ELR (cell line): ENCODE measurements at places on chromosomes 1 and 21.

- no peak for DNase-seq
Observed at GRCh38 chr21:46202592-46203202, 18.4 kb upstream of the SPATC1L start.

DNA sequence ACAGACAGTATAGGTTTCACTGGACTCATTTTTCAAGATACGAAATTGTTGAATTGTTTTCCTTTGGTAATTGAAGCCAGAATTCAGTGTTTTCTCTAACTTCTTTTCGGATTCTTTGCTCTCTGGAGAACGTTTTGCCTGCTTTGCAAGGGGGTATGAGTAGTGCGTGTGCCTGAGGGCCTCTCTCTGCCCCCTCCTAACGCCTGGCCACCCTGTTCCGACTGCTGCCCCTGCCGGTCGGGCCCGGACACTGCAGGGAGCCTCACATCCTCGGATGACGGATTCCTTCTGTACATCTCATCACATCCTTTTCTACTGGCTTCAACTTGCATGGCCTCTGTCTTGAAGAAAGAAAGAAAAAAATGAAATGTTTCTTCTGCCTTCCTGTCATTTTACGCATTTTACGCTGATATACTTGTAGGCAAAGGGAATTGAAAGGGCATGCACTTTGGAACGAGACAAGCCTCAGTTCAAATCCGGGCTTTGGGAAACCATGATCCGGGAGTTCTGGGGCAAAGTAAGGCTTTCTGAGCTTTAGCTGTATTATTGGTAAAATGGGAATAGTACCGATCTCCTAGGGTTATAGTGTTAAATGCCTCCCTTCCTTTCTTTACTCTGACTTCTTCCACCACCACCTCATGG, 65.1 kb downstream of the DISC1 start:
- DNase-seq: peak; percentile 51

- DNase-seq: no peak
Observed at GRCh38 chr21:37061926-37062592, 10.8 kb downstream of the PIGP start.

- DNase-seq: no peak
Observed at GRCh38 chr1:223012938-223013337, 130.1 kb downstream of the TLR5 start.

- no peak for DNase-seq
Observed at GRCh38 chr1:226349801-226350518, 41.0 kb upstream of the LIN9 start.

GRCh38 chr1:52368383-52369172, 2.6 kb upstream of the CC2D1B start:
- peak; percentile 71 for DNase-seq

- DNase-seq: no peak
Observed at GRCh38 chr1:32917521-32917920, 16.3 kb upstream of the TMEM54 start.

DNA sequence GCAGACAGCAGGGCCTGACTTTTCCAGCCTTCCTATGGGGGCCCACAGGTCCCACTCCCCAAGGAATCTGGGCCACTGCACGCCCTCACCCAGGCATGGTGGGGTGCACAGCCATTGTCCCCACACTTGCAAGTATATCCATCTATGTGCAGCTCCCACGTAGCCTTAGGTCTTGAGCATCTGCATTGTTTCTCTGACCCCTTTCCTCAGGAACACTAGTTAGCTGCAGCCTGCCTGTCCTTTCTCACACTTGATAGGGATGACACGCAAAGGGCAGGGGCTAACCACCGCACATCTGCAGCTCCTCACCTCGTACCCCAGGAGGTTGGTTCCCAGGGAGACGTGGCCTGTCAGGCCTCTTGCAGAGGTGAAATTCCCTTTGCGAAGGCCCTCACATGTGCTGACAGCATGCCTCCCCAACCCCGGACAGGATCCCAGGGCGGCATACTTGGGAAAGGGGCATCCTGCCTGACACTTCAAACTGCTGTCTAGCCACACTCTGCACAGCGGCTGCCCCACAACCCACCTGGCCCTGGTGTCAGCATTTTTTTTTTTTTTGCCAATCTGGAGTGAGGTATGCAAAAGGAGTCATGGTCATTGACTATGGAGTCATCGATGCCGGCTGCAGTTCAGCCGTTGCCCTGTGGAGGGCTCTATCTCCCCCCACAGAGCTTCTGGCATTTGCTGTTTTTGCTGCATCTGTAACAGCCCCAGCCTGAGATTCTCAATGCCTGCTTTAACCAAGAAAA, 5.0 kb downstream of the JMJD4 start:
- DNase-seq: peak; percentile 74

- DNase-seq: no peak
Observed at GRCh38 chr1:172582889-172583288, 49.9 kb downstream of the SUCO start.

DNA sequence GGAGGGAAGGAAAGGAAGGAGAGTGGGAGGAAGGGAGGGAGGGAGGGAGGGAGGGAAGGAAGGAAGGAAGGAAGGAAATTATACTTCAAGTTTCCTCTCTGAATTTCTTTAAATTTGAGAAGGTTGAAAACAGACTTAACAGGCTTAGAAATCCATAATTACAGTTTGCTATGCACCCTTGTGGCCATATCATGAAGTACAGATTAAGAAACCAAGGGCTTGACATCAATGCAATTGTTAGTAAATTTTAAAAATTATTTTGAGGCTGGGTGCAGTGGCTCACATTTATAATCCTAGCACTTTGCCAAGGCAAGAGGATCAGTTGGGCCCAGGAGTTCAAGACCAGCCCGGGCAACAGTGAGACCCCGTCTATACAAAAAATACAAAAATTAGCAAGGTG, 14.4 kb downstream of the ANP32E start:
- peak; percentile 56 for DNase-seq

DNA sequence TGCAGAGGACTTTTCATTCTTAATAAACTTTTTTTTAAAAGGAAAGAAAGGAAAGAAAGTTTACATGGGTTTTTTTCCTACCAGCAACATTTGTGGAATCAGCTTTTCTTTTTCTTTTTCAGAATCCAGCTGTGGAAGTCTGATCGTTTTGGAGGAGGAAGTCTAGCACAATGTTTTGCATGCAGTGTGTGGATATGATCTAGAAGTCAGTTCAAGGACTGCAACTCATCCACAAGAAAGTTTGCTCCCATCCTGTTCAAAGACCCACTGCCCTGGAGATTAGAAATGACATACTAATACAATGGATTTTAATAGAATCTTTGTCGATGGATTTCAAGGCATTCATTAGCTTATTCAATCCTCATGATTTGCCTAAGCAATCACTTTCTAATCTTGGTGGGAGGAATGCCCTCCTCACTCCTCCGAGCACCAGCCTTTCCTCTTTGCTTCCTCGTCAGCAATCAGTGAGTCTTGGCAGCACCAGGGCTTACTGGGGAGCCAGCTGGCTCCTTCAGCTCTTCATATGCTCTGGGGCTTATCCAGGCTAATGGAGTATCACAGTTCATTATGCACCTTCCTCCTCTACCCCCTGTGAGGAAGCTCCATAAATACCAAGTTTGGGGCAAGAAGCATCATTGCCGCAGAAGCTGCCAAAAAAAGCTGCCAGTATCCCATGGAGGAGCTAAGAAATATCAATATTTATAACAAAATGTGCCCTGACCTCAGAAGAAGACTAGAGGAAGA, 392.3 kb upstream of the PKN2 start:
- DNase-seq: no peak

DNA sequence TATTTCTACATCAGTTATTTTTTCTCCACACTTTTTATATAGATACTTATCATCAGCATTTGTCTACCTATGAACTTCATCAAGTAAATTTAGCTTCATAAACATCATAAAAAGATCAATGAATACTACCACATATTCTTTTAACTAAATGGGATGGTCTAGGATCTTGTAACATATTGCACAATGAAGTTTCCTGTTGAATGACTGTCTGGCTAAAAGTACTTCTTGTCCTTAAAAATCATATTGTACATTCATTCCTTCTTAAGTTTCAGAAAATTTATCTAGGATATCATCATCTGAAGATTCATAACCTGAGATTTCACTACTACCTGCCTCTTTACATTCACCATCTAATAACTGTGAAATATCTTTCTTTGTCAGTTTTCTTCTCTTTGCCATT, 69.0 kb downstream of the MAGI3 start:
- no peak for DNase-seq

GRCh38 chr1:113147073-113147625, 74.2 kb downstream of the LRIG2 start:
- DNase-seq: no peak

DNA sequence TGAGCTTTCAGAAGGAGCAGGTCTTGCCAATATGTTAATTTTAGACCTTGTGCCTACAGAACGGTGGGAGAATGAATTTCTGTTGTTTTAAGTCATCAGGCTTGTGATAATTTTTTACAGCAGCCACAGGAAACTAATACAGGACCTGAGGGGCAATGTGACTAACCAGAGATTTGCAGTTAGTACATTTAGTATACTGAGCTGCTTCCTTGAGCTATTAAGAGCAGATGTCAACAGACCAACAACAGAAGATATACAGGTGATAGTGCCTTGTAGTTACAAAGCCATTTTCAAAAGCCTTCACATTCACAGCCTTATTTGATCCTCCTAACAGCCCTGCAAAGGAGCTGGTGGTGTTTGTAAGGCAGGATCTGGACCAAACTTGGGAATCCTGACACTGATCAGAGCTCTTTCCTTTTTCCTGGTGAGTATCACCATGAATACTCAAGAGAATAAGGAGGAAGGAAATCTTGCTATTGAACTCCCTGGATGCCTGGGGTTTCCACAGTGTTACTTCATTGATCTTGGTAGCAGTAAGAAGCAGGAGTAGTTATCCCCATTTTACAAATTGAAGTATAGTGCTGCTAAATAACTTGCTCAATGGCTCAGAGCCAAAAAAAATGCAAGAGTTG, 4.7 kb upstream of the SLAMF1 start:
- no peak for DNase-seq

DNA sequence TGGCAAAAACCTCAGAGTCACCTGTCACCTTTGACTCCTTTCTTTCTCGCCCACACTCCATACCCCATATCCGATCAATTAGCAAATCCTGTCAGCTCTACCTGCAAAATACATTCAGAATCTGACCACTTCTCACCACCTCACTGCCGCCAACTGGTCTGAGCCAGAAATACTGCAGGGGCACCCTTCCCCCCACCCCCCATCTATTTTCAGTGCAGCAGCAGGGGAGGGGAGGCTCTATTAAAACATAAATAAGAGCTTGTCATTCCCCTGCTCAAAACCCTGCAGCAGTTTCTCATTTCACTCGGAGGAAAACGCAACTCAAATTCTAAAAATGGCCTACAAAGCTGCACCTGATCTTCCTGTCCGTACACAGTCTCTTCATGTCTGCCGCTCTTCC, 3.9 kb downstream of the PKLR start:
- DNase-seq: no peak

DNA sequence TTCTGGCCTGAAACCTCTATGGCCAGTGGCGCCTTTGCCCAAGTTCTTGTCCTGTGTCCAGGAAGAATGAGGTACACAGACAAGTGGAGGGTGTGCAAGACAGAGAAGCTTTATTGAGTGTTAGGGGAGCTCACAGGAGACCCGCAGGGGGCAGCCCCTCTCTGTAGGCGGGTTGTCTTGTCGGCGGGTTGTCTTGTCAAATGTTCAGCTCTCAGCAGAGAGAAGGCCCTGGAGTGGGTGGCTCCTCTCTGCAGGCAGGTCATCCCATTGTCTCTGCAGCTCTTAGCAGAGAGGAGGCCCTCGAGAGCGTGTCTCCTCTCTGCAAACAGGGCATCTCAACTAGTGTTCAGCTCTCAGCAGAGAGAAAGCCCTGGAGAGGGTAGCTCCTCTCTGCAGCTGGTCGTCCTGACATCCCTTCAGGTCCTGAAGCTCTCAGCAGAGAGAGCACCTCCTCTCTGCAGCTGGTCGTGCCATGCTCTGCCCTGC, 11.0 kb downstream of the COL6A2 start:
- DNase-seq: no peak

DNA sequence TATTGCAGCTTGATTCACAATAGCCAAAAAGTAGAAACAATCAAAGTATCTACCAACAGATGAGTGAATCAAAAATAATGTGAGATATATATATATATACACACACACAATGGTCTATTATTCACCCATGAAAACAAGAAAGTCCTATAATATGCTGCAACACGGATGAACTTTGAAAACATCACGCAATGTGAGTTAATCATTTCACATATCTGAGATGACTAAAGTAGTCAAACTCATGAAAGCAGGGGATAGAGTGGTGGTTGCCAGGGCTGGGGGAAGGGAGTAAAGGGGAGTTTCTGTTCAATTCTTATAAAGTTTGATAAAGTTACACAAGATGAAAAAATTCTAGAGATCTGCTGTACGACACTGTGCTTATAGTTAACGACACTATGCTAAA, 1234.8 kb downstream of the MRPL39 start:
- no peak for DNase-seq

DNA sequence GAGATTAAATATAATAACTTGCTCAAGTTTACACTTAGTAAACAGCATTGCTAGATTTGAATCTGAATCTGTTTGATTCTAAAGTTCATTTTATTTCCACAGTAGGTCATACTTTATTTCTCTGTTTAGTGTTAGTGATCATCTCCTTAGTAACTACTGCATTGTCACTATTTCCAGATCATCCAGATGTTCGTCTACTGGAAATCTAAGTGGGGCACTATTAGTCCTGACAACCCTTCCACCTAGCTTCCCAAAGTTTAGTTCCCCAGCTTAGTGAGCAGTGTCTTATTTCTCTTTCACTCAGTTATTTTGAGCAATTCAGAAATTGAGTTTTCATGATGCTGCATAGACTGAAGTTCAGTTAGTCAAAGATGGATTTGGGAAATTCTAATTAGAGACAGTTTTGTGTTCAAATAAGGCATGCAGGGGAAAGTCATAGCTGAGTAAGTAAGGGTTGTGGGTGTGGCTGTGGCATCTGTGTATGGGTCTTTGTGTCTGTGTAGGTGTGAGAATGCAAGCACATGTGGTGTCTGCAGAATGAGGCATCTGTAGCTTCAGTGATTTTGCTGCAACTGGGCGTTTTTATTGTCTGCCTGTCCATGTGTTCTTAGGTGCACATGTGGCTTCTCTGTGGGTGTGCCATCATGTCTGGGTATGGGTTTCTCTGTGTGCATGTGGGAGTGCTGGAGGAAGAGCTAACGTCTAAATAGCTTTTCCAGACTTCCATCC, 107.3 kb downstream of the NTMT2 start:
- no peak for DNase-seq

DNA sequence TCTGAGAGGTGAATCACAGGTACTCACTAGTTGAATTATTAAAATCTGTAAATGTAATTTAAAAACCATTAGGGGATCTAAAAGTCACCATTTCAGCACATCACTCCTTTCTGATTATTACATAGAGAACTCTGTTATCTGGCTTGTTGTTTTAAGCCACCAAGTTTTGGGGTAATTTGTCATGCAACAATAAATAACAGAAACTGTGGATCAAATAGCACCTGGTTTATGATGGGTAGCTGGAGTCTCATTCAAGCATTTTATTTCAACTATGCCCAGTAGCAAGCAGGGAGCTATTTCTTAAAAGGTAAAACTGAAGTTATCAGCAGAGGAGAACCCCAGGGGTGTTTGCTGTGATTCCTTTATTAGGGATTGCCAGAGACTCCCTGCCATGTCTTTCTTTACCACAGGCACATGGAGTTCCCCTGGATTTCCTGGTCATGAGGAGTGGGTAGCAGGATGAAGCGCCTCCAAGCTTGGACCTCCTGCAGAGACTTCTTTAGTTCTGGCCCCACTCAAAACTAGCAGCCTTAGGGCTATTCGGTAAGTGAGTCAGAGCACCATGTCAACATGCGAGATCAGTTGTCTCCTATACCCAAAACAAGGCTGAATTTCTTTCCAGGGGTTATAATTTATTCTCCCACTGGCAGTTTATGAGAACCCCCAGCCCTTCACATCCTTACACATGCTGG, 179.2 kb downstream of the GIPC2 start:
- DNase-seq: peak; percentile 24
